ENCODE measurements at places on chromosomes 1 and 21.

GRCh38 chr1:15094056-15094455, 59.5 kb upstream of the TMEM51 start:
- DNase-seq: no peak

GRCh38 chr1:211327346-211327921, 801 bp downstream of the TRAF5 start:
- DNase-seq: no peak

GRCh38 chr1:159884296-159884695, 15.7 kb downstream of the CFAP45 start:
- DNase-seq: no peak

DNA sequence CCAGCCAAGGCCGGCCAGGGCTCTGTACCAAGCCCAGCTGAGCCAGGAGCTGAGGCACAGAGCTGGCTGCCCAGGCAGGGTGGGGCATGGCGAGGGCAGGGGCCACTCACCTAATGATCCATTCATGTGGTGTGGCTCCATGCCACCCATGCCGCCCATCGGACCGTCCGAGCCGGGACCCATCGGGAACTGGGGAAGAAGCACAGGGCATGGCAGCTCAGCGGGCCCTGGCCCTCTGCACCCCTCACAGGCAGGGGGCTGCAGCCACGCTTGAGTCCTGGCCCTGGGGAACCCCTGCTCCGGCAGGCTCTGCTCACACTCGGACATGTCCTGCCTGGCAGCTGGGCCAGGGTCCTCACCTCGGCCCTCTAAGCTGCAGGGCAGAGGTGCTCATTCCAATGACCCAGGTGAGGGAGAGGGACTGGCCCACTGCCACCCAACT, 28.7 kb downstream of the MRPL37 start:
- DNase-seq: no peak

GRCh38 chr1:41862384-41863221, 56.1 kb downstream of the HIVEP3 start:
- peak; percentile 10 for DNase-seq

- no peak for DNase-seq
Measured at GRCh38 chr21:15978215-15978738, 248.5 kb downstream of the USP25 start.

- no peak for DNase-seq
Measured at GRCh38 chr1:216024546-216024945, 398.7 kb downstream of the USH2A start.

- DNase-seq: no peak
Measured at GRCh38 chr1:172754609-172755008, 95.7 kb downstream of the FASLG start.

- DNase-seq: no peak
Measured at GRCh38 chr1:62210960-62211359, 16.3 kb downstream of the L1TD1 start.

DNA sequence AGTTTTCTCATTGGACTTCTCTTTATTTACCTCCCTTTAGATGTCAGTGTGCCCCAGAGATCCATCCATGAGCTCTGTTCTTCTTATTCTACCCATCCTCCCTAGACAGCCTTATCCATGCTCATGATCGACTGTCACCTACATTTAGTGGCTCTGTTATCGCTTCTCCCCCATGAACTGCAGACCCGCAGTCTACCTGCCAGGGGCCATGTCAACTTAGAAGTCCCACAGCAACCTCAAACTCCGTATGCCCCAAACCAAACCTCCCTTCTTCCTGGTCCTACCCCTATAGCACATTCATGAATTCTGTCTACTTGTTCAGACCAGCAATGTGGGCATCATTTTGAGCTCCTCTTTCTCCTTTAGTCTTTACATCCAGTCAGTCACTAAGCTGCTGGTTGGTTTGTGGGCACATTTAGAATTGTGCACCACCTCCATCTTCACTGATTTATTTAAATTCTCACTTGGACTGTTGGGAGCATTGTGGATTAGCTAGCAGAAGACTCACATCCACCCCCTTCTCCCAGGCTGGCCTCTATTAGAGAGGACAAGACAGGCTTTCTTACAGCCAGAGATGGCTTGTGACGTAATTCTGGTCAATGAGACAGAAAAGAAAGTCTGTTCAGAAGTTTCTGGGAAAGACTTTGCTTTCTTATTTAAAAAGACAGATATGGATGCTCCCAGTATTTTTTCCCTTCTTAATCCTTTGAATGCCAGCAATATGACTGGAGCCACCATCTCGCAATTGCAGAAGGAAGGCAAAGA, 19.1 kb downstream of the C1orf116 start:
- no peak for DNase-seq

- no peak for DNase-seq
Measured at GRCh38 chr1:228734881-228735801, at the start of gene RHOU. Gene RHOU, plus strand, starts transcription at chr1:228735479. Its CDS starts 264 bp downstream, at chr1:228735743.

DNA sequence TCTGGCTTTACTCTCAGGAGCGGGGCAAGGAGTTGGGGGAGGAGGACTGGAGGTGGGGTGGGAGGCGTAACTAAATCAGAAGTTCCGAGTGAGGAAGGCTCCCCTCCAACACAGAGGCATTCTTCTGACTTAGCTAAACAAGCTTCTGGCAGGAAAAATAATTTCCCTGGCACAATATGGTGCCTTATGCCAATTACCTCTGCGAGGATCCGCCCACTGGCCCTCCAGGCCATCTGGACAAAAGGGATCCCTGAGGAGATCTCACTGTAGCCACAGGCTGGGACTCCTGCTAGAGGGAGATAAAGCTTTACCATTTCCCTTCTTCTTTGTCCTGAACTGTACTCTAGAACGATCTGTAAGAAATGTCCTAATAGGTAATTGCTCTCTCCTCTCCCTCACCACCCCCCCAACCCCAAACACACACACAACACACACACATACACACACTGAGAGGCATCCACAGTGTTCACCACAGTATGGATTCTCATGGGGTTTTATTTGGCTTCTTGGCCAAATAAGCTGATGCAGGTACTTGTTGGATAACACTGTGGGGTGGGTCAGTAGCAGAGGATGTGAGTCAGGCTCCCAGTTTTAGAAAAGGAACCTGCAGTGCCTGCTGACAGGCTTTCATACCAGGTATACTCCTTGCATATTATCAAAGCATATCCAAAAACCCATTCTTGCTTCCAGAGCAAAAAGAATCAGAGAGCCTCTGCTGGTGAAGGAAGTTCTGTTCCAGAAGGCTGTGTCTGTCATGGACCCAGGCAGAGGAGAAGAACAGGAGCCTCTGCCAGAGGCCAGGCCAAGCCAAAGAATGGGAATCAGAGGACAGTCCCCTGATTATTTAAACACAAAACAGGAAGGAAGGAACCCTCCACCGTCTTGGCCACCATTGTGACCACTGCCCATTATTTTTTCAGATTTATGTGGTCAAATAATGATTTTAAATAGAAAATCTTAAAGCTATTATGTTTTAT, 169.1 kb downstream of the C1orf21 start:
- DNase-seq: no peak

- no peak for DNase-seq
Measured at GRCh38 chr1:233327651-233328141, at the start of gene MAP3K21. Gene MAP3K21, plus strand, starts transcription at chr1:233327724. Its CDS starts 305 bp downstream, at chr1:233328029.

DNA sequence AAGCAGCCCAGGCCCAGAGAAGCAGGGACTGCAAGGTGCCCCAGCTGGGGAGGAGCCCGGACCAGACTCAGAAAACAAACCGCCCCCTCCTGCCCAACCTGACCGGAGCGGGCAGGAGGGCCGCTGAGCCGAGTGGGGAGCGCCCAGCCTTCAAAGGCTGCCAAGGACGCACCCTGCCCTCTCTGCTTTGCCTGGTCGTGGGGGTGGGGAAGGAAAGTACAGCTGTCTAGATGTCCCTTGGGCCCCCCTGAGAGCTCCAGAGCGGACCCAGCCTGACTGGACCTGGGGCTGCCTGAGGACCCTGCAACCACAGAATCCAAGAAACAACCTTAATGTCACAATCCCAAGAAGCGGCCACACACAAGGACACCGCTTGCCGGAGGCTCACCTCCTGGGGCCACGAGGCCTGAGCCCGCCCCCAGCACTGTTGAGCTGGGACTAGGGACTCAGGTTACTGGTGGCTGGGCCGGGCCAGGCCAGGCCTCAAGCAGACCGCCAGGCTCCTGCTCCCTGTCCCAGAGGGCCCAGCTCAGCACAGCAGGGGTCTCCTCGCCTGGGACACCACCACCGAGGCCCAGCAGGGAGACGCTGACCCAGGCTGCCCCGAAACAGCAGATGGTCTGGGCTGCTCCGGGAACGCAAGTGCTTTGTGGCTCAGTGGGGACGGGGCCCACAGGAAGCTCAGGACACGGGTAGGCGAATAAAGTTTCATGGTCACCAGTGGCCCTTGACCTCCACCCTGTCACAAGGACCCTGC, 1.4 kb downstream of the DVL1 start:
- no peak for DNase-seq

- no peak for DNase-seq
Measured at GRCh38 chr1:234226113-234226818, 147.0 kb upstream of the COA6 start.

- DNase-seq: peak; percentile 50
Measured at GRCh38 chr1:101112051-101112780, 86.6 kb upstream of the DPH5 start.

GRCh38 chr21:38282921-38283320, 26.1 kb downstream of the KCNJ15 start:
- no peak for DNase-seq

- no peak for DNase-seq
Measured at GRCh38 chr1:226104671-226105121, 42.2 kb downstream of the H3-3A start.

GRCh38 chr1:66925944-66926343, 1.2 kb downstream of the MIER1 start:
- no peak for DNase-seq

DNA sequence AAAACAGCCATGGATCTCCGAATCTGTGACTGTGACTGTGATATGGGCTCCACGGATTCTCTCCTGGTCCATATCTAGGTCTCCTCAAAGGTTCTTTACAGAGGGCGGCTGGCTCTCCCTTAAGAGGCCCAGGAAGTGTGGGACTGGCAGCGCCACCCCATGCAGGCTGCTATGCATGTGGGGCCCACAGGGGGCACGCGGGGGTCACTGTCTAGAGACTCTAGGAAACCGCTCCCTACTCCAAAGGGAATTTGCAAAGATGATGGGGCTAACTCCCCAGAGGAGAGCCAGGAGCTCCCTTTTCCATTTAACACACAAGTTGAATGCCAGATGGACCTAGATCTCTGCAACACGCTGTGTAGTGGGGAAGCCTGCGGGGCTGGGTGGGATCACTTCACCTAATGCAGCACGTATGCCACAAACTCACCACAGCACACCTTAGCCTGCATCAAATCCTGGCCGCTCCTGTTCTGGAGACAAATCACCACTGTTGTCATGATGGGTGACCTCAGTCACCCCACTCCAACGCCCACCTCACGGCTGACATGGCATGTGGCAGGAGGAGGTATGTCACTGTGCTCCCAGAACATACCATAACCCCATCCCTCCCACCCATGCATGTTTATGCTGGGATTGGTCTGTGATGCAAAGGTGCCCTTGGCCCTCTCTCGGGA, 61.7 kb downstream of the SLC45A1 start:
- DNase-seq: no peak

- DNase-seq: no peak
Measured at GRCh38 chr1:208054485-208054884, 143.6 kb upstream of the CD34 start.

DNA sequence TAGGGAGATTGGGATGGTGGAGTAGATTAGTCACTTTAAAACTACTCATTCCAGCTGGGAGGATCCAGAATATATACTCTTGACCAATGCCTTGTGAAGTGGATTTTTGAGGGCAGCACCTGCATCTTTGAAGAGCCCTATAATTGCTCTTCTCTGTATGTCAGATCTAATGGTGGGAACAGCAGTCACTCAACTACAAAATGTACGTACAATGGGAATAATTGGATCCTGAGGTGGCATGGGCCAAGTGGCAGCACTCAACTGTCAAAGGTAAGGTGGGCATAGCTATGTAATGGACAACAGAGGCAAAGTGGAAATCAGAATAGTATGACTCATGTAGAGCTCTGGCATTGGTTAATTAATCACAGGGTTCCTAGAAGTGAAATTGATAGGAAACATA, 51.6 kb upstream of the KIAA0040 start:
- DNase-seq: no peak

DNA sequence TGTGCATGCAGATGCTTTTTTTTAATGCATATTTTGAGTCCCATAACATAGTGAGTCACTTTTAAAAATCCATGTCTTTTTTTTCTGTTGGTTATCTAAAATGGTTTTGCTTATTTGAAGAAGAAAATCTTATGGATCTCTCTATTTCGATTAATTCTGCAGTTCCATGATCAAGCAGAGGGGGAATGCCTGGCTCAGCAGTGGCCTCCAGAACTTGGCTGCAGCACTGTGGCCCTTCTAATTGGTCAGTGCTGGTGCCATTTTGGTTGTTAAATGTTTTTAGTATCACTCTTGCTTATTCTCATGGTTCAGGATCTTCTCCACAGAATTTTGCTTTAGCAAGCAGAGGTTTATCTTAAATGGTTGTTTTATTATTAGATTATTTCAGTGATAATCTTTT, 11.2 kb downstream of the EPHX4 start:
- no peak for DNase-seq

GRCh38 chr21:42156690-42157605, 62.0 kb upstream of the ABCG1 start:
- DNase-seq: no peak

DNA sequence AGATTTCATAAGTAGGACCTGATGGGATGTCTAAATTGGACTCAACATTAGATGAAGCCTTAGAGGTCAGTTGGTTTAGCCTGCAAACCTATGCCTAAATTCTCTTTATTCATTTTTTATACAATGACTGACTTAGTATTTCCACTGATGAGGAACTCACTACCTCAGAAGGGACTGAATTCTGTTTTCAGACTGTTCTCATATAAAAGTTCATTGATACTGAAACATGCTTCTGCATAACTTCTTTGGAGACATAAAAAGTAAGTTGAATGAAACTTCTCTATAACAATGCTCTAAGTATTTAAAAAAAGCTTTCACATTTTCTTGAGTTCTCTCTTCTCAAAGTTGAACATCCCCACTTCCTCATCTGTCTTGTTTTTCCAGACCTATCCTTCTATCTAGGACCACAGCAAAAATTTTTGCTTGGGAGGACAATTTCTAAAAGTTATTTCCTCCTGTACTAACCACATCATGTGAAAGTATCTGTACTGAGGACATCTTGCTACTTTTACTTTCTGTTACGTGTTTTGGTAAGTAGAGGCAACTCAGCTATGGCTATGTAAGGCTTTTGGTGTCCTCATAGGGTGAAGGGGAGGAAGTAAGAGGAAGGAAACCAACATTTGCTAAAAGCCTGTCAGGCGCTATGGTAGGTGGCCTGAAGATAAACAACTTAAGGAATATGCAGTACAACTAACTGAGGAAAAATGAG, 64.1 kb downstream of the USP24 start:
- no peak for DNase-seq

GRCh38 chr1:35834218-35834617, 26.4 kb downstream of the AGO4 start:
- no peak for DNase-seq
